ENCODE measurements at places on chromosomes 1 and 21.

DNA sequence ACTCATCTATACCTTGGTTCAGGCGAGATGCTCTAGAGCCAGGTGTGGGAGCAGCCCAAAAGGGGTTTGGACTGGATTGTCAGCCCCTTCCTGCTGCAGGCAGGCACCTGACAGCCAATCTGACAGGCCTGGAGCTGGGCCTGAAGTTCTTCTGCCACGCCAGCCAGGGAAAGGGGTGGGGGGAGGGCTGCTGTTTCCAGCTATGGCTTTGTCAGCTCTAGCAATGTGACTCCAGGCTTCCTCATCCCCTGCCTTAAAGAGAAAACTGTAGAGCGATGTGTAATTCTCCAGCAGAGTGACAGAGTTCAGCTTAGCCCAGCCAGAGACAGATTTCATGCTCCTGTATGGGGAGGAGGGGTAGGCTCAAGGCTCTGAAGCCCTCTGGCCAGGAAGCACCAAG is 30.3 kb downstream of the WNT4 start:
- DNase-seq: no peak

GRCh38 chr1:2368053-2368744 is 23.2 kb downstream of the MORN1 start:
- no peak for DNase-seq

DNA sequence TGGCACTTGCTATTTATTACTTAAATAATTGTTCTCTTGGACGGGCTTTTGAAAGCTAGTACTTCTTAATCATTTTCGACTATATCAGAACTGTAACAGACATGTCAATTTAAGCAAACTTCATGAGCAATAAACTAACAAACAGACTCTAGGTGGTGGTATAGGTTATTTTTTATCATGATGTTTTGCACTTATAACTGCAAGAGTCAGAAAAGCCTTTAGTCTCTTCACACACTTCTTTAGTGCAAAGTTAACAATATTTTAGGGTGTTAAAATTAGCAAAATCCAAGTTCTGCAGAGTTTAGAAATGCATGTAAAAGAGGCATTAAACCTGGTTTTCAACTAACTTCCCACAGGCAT is 2.2 kb downstream of the NRIP1 start:
- no peak for DNase-seq

DNA sequence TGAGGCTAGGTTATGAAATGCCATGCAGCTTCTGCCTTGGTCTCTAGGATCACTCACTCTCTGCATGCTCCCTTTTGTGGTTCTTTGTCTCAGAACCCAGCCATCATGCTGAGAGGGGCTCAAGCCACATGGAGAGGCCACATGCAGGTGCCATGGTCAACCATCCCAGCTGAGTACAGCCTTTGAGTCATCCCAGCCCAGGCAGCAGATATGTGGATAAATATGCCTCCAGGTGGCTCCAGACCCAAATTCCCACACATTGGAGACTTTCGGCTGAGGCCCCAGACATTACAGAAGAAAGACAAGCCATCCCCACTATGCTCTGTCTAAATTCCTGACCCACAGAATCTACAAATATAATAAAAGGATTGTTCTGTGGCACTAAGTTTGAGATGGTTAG is 102.0 kb downstream of the LHX9 start:
- DNase-seq: no peak

DNA sequence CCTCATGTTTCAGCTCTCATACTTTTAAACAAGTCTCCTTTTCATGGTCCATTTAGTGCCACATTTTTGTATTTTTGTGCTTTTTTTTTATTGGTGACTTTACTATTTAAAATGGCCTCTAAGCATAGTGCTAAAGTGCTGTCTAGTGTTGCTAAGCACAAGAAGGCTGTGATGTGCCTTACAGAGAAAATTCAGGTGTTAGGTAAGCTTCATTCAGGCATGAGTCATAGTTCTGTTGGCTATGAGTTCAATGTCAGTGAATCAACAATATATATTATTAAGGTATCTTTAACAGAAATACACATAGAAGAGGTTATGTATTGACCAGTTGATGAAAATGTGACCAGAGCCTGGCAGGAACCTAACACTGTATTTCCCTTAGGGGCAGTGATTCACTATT is 12.8 kb upstream of the FUBP1 start:
- DNase-seq: no peak

- no peak for DNase-seq
Observed at GRCh38 chr1:234495231-234495990, 16.4 kb upstream of the TARBP1 start.

DNA sequence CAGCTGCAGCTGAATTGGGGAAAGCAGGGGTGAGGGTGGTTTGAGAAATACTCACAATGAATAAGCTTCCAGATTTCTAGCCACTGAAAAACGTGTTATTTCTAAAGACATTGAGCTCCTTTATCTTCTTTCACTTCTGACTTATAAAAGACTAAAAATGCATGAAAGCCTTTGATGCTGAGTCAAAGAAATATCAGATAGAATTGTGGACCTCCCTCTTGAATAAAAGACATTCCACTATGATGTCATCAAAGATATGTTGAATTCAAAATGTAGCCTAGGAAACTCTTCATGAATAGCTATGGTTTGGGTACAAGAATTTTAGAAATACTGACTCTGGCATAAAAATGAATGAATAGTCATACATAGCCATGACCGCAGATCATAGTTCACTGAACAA is 44.7 kb upstream of the COL24A1 start:
- no peak for DNase-seq

DNA sequence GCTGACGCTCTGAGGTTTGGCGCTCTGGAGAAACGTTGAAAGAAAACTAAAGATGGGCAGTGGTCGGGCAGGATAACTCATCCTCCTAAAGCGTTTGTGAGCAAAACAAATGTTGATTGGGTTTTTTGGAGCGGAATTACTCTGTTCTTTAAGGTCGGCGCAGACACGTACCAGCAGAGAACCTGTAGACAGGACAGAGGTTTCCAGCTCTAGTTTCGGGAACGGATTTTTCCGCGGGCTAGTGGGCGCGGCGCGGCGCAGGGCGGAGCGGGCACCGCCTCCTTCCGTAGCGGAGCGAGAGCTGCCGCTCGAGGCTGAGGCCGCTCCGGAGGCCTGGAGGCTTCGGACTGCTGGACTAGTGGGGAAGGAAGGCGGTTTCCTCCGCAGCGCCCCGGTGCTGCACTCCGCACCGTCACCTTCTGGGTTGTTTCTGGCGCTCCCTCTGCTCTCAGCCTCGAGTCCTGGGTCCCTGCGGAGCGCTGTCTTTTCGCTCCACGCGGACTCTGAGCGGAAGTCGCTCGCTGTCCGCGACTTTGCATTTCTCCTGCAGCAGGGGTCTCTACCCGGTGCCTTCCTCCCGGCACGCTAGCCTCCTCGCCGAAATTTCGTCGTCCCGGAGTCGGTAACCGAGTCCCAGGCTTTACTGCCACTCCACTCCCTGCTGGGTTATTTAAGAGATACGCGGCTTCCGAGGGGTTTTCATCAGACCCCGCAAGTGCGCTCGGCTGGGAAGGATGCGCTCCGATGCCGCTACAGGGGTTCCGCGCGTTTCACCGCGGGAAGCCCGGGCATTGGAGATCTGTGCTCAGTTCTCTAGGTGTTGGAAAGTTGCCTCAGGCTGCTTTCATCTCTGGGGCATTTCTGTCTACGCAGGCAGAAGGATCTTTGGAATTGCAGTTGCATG is 7.0 kb downstream of the FOXD2 start:
- DNase-seq: peak; percentile 24

DNA sequence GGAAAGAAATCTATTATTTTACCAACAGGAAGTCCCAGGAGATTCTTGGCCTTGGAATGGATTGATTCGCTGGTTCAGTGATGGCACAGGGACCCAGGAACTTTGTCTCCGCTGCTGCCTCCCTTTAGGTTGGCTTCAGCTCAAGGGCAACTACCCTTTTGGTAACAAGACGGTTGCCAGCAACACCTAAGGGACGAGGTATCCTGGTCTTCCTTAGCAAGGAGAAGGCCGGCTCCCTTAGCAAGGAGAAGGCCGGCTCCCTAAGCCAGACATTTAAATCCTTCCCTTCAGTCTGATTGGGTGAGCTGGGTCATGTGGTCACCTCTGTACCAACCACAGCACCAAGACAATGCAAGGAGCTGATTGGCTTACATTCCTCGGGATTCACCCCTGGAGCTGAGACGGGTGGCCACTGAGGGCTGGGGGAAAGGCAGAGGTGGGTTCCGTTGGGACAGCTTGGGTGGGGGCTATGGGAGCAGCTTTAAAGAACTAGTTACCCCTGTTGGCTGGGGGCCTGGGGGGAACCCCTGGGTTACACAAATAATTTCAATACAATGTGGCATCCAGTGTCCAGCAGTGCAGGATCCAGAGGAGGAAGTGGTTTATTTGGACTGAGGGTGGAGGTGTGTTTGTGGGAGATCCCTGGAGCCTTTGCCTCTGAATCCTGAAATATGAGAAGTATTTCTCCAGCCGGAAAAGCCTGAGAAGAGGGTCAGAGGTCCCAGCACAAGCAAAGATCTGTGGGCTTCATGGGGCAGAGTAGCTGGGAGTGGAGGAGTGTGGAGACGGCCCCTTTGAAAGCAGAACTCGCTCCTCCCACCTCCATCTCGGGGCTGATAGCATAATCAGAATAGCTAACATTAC is 20.7 kb upstream of the CLIC4 start:
- no peak for DNase-seq

GRCh38 chr1:96997717-96998116 is 276.1 kb downstream of the PTBP2 start:
- no peak for DNase-seq

DNA sequence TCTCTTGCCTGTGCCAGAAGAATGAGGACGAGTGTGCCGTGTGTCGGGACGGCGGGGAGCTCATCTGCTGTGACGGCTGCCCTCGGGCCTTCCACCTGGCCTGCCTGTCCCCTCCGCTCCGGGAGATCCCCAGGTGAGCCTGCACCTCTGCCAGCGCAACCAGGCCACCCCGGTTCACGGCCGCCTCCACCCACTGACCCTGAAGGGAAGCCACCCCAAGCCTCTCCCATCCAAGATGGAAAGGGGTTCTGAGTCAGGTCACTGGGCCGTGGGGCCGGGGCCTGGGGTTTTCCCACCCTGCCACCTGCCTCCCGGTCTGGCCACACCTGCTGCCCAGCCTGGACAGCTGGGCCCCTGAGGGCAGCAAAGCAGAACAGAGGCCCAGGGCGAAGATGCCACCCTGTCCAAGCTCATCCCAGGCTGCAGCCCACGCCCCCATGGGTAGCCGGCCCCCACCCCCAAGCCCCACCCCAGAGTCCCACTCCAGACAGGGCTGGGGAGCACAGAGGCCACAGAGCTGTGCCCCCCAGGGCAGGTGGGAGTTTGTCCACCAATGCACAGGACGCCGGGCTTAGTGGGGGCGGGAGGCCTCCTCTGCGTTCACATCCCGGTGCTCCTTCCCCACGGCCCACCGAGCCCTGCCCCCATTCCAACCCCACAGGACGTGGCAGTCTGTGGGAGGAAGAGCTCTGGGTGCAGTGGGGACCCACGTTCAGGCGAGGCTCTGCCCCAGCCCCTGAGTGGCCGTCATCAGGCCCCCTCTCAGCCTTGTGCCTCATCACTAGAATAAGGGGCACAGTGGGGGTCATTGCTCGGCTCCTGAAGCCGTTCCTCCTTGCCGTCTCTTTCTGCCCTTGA is 5.6 kb downstream of the AIRE start:
- DNase-seq: no peak

GRCh38 chr1:212035835-212036605 is 472 bp downstream of the DTL start:
- no peak for DNase-seq

DNA sequence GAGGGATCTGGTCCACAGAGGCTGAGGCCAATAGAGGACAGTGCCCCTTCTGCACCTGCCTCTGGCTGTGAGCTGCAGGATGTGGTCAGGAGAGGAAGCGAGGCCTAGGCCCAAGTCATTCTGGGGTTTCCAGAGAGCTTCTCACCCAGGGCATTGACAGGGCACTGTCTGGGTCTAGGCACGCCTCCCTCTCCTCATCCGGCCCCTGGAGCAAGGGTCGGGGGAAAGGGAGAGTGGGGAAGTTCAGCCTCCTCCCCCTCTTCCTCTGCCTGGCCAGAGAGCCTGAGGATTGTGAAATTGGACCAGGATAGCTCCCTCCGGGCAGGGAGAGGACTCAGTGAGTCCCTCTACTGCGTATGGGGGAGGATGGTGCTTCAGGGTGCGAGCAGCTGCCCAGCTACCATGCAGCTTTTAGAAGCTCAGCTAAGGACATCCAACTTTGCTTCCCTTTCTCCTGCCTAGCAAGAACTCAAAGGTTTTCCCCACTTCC is 6.3 kb upstream of the INAVA start:
- DNase-seq: no peak

DNA sequence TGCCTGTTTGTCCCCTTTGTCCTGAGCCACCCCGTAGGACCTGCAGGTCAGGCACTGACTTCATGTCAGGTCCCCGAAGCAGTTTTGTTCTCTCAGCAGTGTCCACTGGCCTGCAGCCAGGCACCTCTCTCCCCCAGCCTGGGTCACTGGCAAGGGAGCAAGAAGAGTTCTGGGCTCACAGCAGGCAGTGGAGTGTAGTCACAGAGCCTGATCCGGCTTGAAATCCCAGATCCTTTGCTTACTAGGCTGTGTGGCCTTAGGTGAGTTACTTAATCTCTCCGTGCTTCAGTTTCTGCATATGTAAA is 34.2 kb downstream of the L1TD1 start:
- no peak for DNase-seq

- DNase-seq: peak; percentile 20
Observed at GRCh38 chr1:171343727-171344472, 29.9 kb downstream of the FMO4 start.

GRCh38 chr1:202711949-202712635 is 1.8 kb upstream of the SYT2 start:
- no peak for DNase-seq

DNA sequence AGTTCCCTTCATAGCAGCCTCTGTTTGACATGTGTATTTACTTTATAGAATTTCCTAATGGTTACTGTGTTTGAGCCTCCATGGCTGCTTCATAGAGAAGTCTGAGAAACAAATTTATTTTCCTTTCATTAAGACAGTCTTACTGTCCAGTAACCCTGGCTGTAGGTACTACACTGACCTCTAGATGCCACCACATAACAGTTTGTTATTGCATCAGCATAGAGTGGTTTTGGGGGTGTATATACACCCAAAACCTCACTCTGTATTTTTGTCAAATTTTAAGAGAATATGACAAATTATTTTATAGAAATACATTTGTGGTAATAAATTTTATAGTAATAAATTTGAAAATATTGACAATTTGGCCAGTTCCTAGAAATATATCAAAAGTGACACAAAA is 57.3 kb downstream of the OBSCN start:
- no peak for DNase-seq

- peak; percentile 34 for DNase-seq
Observed at GRCh38 chr1:204419064-204419403, 7.4 kb upstream of the PPP1R15B start.
